ENCODE measurements at places on chromosomes 3 and 15.

DNA sequence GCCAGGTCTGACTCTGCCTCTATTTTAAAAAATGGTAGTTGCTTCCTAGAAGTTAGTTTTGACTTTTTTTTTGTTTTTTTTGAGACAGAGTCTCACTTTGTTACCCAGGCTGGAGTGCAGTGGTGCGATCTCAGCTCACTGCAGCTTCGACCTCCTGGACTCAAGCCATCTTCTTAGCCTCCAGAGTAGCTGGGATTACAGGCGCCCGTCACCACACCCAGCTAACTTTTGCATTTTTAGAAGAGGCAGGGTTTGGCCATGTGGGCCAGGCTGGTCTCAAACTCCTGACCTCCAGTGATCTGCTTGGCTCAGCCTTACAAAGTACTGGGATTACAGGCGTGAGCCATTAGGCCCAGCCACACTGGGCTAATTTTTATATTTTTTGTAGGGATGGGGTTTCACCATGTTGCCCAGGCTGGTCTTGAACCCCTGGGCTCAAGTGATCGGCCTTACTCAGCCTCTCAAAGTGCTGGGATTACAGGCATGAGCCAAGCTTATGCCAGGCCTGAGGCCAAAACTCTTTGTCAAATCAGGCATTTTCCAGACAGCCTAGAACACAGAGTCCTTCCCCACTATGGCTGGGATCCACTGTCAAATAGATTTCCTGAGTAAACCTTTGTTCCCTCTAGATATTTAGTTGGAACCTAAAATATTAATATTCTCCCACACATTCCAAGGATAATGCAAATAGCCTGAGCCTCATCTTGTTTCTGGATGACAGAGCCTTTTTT, 13.7 kb downstream of the C3orf62 start:
- DNase-seq = no peak

- no peak for DNase-seq
Measured at GRCh38 chr3:28672406-28672805, 323.8 kb upstream of the AZI2 start.

- DNase-seq = no peak
Measured at GRCh38 chr3:49530701-49531100, 23.6 kb upstream of the BSN start.

DNA sequence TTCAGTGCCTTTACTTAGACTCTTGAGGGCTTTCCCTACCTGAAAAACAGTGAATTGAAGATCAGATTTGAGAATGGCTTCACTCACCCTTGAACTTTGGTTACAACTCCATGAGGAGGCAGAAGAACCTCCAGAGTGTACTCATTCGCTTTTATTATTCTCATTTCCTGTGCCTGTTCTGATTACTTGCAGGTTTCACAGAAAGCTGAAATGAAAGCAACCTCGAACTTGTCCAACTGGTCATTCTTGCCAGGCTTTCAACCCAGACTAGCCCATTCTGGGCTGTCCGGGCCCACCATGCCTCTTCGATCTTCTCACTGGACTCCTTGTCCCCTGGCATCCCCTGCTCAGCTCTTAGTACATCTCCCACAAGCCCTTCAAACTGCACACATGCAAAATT, 20.2 kb upstream of the THUMPD3 start:
- no peak for DNase-seq

GRCh38 chr3:126935756-126936509, 47.0 kb upstream of the PLXNA1 start:
- no peak for DNase-seq

DNA sequence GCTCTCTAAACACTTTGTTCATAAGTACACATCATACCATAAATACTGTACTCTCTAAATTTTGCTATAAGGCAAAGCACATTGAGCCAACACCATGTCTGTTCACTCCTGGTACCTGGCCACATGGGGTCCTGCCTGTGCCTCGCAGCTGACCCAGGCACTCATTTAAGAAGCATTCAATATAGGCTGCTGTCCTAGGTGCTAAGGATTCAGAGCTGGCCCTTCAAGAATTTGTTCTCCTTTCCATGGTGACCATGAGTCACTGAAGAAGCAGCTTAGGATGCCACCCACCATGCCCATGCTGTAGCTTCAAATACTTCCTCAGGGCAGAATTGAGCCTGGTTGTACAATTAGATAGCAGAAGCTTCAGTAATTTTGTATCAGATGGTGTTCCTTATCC, 119.2 kb upstream of the ZBED2 start:
- no peak for DNase-seq

GRCh38 chr3:115982108-115982507, 358.8 kb downstream of the GAP43 start:
- DNase-seq = no peak

DNA sequence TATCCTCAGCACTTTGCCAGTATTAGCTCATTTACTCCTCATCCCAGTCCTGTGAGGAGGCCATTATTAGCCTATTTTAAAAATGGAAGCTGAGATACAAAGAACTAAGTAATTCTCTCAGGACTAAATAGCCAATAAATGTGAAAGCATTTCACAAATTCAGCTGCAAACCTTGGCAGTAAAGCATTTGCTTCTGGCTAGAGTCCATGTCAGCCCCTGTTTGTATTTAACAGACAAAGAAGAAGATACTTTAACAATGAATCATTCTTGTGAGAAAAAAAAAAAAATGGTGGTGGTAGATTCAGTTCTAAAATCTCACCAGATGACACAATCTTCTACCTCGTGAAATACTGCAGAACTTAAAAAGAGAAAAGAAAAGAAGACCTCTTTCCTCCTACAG, 85.0 kb upstream of the CNTN6 start:
- no peak for DNase-seq
